ENCODE measurements at places on chromosomes 2 and 18. TPM values are rescaled to one million over a fixed set of nuclear protein-coding genes. Genes with fewer than 3 reads are reported as not detected.

The CCDC141 gene
- total RNA-seq: 4.8 TPM

The GMCL1 gene
- 4.9 TPM for total RNA-seq

The WNT6 gene
- 1.8 TPM for total RNA-seq

The SLC14A1 gene
- total RNA-seq: 4.2 TPM

Measured in stomach (tissue), 19 donors.